ENCODE measurements at places on chromosomes 7 and 10. TPM values are rescaled to one million over a fixed set of nuclear protein-coding genes. Genes with fewer than 3 reads are reported as not detected.

DNA sequence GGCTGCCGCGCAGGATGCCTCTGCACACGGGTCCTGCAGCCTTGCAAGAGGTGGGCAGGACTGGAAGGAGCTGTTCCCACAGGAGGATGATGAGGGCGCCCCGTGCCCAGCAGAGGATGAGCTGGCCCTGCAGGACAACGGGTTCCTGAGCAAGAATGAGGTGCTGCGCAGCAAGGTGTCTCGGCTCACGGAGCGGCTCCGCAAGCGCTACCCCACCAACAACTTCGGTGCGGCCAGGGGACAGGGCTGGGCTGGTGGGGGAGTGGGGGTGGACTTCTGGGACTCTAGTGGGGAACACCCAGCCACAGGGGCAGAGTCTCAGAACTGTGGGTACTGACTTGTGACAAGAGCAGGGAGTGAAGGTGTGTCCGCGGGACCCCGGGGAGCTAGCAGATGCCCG, 16.0 kb downstream of the ZFYVE27 start:
- no peak for DNase-seq

GRCh38 chr7:773622-773915, 46.5 kb upstream of the PRKAR1B start:
- DNase-seq = no peak

- DNase-seq = no peak
These were observed 8.2 kb downstream of the EGFR start for GRCh38 chr7:55026867-55027490.

DNA sequence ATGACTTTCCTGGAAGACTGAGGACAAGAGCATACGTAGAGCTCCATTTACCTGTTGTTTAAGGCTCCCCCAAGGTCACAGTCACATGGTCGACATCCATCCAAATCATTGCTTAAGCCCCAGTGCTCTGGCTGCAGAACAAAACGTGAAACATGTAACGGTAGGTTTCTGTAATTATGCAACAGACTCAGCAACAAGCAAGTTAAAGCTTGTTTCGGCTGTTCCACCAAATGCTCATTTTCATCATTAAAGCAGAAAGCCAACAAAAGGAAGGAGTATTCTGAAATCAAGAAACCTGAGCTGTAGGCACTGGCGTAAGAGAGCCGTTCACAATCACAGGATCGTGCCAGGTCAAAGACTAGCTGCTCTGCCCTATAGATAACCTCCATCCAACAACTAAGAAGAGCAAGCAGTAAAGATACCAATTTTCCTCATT, 30.0 kb downstream of the LAMB1 start:
- no peak for DNase-seq

DNA sequence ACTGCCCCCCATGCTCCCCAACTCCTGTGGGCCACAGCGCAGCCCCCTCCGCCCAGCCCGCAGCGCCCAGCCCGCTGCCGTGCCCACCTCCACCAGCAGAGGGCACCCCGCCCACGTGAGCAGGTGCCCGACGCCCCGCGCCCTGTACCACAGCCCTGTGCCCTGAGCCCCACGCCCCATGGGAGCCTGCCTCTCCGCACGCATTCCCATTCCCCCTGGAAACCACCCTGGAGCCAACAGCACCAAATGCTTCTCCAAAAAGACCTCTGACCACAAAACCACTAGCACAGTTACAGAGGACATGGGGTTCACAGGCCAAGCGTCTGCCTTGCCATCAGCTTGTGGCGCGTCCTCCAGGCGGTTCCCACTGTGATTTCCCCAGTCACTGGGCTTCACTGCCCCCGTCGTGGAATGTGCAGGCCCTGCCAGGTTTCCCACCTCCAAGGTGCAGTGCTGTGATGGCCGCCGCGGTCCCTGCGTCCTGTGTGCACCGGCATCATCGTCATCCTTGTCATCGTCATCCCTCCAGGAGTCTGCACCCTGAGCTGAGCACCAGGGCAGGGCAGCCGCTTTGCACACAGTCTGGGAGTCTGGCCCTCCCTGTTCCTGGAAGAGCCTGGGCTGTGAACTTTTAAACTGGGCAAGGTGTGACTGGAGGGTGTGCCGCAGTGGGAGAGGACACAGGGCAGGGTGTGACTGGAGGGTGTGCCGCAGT, 61.7 kb downstream of the PWWP2B start:
- peak; percentile 73 for DNase-seq

DNA sequence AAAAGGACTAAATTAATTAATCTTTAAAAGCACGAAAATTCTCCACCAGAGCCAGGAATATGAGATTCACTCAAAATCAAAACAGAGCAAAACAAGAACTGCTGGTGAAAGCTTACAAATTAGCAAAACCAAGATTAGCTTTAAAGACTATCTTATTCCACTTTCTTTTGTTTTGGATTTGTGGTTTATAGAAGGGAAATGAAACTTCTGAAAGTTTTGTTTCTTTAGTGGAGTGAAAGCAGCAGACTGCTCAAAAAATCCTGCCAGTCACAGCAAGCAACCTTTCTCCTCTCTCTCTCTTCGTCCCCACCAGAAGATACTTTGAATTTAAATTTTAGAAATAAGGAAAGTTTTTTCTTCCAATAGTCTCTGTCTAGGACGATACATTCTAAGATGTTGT, 7.8 kb downstream of the ACTA2 start:
- DNase-seq = no peak

DNA sequence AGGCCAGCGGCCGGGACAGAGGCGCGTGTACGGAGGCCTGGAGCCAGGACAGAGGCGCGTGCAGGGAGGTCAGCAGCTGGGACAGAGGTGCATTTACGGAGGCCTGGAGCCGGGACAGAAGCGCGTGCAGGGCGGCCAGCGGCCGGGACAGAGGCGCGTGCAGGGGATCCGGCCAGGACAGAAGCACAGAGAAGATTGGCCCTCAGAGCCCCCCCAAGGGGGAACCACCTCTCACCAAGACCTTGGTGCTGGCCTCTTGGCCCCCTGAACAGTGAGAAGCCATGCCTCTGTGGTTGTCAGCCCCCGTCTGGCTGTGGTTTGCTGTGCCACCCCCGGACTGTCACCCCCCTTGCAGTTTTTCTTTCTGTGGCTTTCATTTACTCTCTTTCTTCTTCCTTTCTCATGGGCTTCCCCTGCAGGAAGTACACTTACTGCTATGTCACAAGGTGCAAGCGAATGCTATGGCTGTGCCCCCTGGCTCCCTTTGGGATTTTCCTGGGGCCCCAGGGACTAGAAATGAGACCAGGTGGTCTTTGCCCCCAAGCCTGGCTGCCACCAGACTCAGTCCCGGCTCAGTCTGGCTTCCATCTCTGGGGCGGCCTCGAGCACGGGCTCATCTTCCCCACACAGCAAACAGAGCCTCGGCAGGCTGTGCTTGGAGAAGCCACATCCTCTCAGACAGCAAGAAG, 41.1 kb downstream of the INSIG1 start:
- no peak for DNase-seq

- DNase-seq = no peak
These were observed 23.2 kb upstream of the PRRT4 start for GRCh38 chr7:128384726-128385125.

GRCh38 chr7:80905334-80905733, 13.5 kb downstream of the SEMA3C start:
- DNase-seq = peak; percentile 25

DNA sequence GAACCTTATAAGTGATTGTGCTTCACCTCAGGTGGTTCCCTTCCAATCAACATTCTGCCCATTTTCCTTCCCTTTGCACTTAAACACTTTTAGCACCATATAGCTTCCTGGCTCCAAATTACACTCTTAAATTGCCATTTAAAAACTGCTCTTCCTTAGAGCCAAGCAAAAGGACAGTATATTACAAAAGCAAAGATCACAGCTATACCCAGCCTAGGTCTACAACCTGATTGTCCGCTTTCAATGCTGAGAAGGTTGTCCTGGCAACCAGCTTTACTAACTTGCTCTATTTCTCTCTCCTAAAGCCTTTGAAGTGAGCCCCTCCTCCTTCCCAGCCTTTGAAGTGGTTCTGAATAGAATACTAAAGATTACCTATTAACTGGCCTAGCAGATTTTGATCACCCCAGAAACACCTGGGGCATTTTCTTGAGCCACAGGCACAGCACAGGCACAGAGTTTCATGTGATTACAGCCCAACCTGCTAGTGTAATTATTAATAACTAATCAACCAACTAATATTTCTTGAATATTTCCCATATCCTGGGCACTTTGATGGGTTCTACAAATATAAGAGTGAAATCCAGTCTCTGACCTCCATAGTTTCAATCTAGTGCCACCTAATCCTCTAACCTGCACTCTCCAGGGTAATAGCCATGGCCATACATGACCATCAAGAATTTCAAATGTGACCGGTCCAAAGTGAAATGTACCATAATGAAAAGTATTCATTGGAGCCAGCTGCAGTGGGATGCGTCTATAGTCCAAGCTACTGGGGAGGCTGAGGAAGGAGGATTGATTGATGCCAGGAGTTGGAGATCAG, 63.6 kb upstream of the TRIM24 start:
- peak; percentile 72 for DNase-seq

- no peak for DNase-seq
These were observed 2.1 kb downstream of the ANK3 start for GRCh38 chr10:60387531-60387930.

DNA sequence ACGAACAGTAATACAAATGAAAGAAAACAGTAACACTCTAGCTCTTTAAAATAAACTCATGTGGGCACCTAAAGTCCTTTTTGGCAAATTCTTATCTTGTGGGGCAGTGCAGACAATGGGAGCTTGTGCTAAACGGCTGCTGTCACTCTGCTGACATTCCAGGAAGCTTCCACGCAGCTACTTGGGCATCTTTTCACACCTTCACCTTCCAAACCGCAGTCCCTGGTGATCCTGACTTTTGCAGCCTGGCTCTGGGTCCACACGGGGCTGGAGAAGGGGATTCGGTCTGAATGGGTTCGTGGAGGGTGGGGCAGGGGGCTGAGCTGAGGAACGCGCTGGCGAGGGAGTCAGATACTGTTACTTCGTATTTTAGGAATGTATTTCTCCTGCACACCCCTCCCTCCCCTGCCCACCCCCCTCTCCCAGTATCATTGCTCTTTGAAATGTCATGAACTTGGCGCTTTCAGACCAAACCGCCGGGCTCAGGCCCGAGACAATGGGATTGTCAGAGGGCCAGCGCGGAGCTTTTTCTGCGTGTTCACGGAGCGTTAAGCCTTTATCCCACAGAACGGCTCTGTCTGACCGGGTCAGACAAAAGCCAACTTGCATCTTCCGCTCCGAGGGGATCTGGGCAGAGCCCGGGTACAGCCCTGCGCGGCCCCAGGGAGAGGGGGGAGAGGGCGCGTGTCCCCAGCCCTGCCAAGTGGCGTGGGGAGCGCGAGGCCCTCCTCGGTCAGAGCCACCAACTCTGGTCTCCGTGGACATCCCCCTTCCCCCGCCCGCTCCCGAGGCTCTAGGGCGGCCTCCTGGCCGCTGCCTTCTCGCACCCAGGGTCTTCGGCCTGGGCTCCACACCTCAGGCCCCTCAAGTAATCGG, 76.7 kb upstream of the EN2 start:
- peak; percentile 78 for DNase-seq

DNA sequence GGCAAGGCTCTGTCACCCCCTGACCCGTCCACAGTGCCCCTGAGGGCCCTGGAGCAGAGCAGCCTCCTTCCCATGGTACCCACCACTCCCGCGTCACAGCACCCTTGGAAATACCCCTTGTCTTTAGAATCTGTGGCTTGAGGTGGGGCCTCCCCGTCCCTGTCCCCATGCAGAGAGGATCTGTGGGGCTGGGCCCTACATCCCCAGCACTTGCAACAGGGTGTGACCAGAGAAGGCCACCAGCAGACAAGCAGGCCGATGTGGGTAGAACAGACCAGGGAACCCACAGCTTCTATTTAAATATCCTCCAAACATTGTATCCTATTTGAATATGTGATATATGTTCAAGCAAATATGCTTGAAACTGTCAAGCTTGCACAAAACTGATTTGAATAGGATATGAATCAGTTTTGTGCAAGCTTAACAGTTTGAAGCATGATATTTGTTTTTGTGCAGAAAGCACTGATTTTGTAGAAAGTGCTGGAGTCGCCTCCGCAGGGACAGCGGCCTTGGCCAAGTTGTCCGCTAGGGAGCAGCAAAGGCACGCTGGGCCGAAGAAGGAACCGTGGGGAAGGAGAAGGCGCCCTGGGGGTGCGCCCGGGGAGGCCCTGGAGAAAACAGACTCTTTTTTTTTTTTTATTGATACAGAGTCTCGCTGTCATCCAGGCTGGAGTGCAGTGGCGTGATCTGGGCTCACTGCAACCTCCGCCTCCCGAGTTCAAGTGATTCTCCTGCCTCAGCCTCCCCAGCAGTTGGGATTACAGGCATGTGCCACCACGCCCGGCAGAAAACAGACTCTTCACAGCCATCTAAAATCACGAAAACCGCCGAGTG, 2.2 kb downstream of the CFAP46 start:
- DNase-seq = peak; percentile 73

GRCh38 chr7:1548438-1548831, 7.6 kb downstream of the TMEM184A start:
- DNase-seq = no peak

DNA sequence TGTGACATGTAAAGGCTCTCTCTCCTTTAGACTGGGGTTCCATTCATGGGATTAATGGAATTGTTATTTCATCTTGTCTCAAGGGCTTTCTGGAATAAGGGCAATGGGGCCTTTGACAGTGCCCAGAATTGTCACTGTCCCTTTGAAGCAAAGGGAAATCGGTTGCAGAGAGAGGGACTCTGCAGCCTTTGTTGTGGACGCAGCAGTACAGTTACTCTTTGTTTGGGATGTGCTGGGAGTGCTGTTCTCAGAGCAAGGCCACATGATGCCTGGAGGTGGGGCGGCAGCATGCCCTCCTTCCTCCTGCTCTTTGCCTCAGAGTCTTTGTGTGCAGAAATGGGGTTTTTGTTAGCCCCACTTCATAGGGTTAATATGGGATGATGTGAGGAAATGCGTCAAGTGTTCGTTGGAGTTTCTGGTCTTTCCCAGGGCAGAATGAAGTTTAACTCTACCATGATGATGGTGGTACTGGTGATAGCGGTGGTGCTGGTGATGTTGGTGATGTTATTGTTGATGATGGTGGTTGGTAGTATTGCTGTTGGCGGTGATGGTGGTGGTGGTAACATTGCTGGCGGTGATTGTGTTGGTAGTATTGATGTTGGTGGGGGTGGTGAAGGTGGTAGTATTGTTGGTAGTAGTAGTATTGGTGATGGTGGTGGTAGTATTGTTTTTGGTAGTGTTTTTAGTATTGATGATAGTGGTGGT, 45.3 kb downstream of the DOCK1 start:
- no peak for DNase-seq

- no peak for DNase-seq
These were observed 50.4 kb downstream of the NEURL1 start for GRCh38 chr10:103543617-103544525.

ITPRID1 gene
- total RNA-seq = not detected

SH2B2 gene
- 2.0 TPM for total RNA-seq

CWF19L1 gene
- total RNA-seq = 36.2 TPM

DKK1 gene
- total RNA-seq = 16.1 TPM

NKX1-2 gene
- total RNA-seq = not detected

PARP12 gene
- total RNA-seq = 0.15 TPM

MKI67 gene
- 71.3 TPM for total RNA-seq

All from neural progenitor cell (in vitro differentiated cells).